Left renal cortex interstitium (tissue), 4 donors: ENCODE measurements at places on chromosomes 6 and 20.

DNA sequence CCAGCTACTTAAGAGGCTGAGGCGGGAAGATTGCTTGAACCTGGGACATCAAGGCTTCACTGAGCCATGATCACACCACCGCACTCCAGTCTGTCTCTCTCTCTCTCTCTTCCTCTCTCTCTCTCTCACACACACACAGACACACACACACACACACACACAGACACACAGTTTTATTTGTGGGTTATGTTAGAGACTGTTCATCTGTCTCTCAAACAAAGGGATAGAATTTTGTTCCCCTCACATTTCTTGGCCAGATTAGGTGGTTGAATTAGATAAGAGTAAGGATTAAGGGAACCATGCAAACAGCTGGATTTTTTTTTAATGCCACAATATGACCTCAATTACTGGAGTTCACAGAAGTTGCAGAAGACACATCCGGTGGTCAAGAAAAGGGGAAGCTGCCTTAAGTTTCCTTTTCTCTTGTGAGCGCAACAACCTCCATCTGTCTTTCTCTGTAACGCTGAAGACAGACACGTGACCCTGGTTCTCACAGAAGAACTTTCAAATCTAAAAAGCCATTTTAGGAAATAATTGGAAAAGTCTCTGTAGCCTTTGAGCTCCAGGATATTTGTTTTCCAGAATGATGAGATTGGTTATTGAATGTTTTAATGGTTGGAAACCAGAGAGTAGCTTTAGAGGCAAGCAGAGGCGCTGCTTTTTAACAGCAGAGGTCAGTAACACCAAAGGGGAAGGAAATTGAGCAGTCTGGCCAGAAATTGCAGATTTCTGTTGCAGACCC lies 32.9 kb upstream of the LGSN start:
- DNase-seq, result no peak

DNA sequence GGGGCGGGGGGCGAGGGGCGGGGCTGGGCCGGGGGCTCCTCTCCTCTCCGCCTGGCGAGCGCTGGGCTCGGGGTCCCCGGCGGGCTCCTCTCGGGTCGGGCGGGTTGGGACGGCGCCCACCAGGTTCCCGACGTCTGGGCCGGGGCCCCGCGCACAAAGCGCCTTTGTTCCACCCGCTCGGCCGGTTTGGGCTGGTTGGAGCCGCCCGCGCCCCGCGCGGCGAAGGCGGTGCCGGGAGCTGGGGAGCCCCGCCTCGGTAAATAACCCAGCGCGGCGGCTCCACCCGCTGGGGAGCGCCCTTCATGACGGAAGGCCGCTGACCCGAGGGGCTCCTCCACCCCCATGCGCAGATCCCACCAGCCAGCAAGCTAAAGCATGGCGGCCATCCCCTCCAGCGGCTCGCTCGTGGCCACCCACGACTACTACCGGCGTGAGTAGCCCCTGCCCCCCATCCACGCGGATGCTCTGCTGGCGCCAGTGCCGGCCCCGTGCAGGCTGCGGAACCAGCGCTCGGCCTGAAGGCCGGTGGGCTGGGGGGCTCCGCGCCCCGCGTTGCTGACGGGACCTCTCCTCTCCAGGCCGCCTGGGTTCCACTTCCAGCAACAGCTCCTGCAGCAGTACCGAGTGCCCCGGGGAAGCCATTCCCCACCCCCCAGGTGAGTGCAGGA lies 503 bp downstream of the PPDPF start:
- DNase-seq, result no peak

GRCh38 chr6:90261801-90262200 lies 34.8 kb downstream of the BACH2 start:
- DNase-seq, result no peak

DNA sequence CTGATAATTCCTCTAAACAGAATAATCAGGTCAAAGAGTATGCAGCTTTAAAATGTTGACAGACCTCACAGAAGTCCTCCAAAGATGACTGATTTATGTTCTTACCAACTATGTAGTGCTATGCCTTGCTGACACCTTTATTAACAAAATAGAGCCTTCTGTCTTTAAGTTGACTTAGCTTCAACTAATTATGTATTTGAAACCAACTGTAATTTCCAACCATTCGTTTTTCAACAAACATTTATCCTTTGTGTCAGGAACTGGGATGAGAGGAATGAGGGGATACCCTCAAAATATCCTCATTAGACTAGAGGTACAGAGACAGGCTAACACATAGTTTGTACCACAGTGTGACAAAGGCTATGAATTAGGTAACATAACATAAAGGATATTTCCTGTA lies 186.2 kb upstream of the ZNF217 start:
- no peak for DNase-seq

GRCh38 chr20:57654363-57654997 lies 34.3 kb upstream of the ZBP1 start:
- DNase-seq, result no peak

DNA sequence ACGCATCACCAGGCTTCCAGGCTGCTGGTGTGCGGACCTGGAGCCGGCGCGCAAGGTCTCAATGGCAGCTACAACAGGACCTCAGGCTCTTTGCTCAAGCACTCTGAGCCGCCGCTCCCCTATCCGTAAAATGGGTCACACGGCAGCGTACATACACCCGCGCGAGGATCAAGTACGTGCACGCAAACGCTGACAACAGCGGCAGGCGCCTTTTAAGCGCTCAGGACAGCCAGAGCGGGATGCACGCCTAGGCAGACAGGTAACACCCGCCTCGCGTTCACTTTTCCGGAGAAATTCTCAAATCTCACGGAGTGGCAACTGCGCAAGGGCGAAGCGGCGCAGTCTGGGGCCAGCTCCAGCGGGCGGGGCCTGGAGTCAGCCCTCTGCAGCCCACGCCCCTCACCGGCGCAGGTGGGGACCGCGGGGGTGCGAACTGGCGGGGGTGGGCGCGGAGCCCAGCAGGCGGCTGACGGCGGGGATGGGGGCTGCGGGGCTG lies 535 bp downstream of the EXOC2 start:
- DNase-seq, result no peak

GRCh38 chr20:35975576-35976373 lies 7.4 kb downstream of the CNBD2 start:
- no peak for DNase-seq
